ENCODE measurements at places on chromosomes 7 and 10.

DNA sequence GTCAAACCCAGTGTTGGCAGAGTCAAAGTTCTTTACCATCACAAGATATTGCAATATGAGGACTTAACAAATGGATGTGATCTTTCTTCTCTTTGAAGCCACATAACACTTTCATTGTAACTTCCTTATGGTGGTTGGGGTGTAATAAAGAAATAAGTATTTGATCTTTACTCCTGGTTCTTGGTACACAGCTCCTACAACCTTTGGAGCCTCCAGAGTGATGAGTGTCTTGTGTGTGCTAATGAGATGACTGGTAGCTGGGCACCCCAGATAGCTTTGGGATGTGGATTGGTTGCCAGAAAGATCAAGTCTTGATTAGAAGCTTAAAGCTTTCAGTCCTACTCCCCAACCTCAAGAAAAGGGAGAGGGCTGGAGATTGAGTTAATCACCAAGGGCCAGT, 31.1 kb upstream of the YAE1 start:
- peak; percentile 48 for DNase-seq

DNA sequence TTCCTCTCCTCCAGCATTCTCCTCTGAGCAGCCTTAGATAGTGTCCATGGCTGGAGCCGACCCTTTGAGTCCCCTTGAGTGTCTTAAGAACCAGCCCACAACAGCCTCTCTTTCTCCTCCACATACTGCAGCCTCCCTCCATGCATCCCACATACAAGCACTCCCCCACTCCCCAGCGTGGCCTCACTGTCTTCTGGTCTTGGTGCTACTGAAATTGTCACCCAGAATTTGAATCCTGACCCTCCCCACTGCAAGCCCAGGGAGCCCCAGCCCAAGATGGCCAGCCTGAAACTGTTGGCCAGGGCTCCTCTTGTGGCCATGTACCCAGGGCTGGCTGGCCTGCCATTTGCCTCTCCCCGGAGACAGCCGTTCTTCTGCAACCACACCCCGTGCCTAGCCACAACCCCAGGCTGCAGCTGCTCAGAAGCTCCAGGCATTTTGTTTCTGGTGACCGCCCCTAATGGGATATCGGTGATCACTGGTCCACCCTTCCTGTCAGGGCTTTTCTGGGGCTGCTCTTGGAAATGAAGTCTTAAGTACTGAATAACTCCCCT, 18.8 kb upstream of the SH2D4B start:
- no peak for DNase-seq

DNA sequence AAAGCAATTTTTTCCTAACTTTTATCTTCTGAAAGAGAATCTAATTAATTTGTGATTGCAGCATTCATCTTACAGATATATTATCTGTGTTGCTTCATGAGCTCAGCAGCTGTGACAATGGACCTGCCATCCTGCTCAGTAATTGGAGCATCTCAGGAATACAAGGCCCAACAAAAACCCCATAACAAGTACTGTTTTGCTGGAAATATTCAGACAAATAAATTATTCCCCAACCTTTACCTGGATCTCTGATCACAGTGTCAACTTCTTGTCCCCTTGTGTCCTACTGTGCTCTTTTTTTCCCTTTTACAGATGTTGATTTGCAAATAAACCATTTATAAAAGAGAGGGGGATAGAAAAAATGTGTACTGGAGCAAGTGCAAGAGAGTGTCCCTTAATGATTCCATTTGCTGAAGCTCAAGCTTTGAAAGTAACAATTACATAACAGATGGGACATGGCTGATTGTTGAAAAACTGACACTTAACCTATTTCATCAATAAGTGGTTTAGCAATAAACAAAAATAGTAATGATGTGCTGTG, 1063.4 kb upstream of the GHITM start:
- DNase-seq: no peak

DNA sequence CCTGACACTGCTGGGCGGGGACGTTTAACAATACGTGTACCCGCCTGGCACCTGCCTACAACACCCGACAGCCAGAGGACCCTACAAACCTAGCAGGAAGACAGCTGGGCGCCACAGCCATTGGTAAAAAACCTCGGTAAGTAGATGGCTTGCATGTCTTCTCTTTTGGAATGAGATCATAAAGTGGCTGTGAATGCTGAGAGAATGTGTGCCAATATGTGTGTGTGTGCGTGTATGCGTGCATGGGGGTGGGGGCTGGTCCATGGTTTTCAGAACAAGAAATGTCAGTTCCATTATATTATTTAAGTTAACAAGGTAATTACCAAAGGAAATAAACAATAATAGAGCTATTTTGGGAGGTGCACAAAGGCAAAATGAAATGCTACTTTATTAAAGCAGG, 39.2 kb downstream of the PAPOLB start:
- no peak for DNase-seq

DNA sequence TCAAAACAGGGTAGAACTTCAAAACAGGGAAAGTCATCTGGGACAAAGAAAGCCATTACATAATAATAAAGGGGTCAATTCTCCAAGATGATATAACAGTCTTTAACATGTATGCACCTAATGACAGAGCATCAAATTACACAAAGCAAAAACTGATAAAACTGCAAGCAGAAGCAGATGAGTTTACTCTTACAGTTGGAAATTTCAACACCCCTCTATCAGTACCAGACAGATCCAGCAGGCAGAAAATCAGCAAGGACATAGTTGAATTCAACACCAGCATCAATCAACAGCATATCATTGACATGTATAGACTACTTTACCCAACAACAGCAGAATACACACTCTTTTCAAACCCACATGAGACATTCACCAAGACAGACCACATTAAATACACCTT, 233.0 kb upstream of the NEBL start:
- DNase-seq: no peak

- peak; percentile 51 for DNase-seq
These were observed 9.9 kb downstream of the TWIST1 start for GRCh38 chr7:19107356-19108146.

- DNase-seq: no peak
These were observed 36.8 kb downstream of the CLRN3 start for GRCh38 chr10:127855976-127856375.

GRCh38 chr10:98852686-98853085, 383.0 kb downstream of the HPSE2 start:
- no peak for DNase-seq

GRCh38 chr7:73706126-73707044, 13.1 kb downstream of the STX1A start:
- DNase-seq: no peak

GRCh38 chr10:96266118-96266770, 5.1 kb downstream of the BLNK start:
- DNase-seq: no peak

DNA sequence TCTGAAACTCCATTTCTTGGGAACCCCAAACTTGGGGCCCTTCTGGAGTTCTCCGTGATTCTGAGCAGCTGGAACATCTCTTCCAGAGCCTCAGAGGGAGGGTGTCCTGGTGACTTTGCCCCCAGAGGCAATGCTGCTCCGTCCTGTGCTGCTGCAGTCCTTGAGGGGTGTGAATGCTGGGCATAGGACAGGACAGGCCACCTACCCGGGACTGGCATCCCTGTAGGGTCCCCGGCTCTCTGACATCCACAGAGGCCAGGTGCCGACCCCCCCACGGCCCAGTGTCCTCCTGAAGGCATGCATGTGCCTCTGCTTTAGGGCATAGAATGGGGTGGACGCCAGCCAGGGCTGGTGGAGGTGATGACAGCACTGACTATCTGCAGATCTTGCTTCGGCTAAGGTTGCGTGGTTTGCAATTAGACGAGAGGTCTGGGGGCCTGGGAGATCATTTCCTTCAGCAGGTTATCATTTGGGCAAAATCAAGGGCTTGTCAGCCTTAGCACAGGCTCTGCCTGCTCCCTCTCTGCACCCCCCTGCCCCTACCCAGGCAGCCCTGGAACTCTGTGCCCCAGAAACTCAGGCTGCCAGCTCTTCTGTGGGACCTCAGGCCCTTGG, 136.9 kb upstream of the GPR26 start:
- DNase-seq: no peak

DNA sequence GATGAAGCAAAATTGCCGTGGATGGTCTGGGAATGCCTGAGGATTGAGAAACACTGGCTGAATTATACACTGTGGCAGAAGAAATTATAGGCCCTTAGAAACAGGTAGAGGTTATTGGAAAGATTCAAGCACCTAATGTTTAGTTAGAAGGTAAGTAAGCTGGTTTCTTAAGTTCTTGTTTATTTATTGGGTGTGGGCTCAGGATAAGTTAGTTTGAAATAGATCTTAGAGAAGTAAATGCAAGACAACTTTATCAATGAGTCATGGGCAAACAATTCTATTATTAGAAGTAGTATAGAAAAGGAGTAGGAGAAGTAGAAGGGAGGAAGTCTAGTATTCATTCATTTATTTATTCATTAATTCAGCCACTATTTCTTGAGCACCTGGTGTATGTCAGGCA, 96.5 kb downstream of the KAT6B start:
- DNase-seq: no peak

GRCh38 chr7:13563680-13564079, 425.8 kb downstream of the ETV1 start:
- DNase-seq: no peak

DNA sequence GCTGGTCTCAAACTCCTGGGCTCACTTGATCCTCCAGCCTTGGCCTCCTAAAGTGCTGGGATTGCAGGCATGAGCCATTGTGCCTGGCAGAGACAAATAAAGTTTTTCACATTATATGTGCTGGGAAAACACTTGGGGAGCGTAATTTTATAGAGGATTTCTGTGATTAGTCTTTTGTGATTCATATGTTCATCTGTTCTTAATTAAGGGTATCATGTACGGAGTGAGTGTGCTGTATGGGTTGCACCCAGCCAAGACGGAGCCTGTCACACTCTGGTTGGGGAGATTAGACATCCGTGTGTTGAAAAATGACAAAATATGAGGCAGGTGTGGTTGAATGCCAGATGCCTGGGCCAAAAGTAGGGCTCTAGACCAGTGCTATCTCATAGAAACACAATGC, 10.3 kb downstream of the ADRB1 start:
- DNase-seq: no peak

GRCh38 chr7:95317546-95317945, 6.8 kb downstream of the PON1 start:
- DNase-seq: no peak

DNA sequence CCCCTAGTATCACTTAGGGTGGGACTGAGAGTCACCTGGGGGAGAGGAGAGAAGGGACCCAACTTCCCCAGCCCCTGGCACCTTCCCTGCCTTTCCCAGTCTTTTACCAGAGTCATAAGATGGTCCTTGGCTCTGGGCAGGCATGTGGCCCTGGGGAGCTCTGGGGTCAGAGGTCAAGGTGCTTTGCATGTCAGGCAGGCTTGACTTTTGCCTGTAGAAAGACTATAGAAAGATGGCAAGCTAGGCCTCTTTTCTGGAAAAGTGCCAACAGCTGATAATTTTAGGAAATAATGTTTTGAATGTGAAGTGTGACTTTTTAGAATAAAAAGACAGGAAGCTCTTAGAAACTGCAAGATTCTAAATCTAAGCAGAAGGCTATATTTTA, 67.5 kb downstream of the MKI67 start:
- DNase-seq: no peak

- no peak for DNase-seq
These were observed 179.4 kb downstream of the ELFN1 start for GRCh38 chr7:1849351-1850041.

DNA sequence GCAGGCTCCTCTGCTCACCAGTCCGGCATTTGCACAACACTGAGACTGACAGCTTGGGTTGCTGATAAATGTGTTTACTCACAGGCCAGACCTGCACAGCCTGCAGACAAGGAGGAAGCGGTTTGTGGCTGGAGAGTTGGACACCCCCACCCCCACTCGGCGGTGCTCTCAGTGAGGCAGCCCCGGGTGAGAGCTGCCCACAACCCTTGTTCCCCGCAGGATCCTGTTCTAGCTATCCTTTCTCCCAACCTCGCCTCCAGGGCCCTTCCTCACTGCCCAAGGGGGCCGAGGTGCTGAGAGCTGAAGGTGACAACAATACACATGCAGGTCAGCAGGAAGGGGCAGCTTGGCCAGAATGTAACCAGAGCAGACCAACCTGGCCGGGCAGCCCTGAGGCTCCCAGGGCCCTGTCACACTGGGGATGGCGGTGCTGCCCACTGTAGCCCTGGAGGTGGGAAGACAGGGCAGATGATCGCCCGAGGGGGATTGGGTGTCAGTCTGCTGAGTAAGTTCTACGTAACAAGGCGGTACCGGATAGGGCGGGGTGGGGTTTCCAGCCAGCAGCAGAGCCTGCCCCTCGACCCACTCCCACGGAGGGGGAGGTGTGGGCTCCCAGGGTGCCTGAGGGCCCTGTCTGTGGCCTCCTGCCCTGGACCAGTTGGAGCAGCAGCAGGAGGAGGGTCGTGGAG, 2.1 kb upstream of the ADAM8 start:
- peak; percentile 83 for DNase-seq

- no peak for DNase-seq
These were observed 89.5 kb downstream of the KCNMA1 start for GRCh38 chr10:77548157-77548556.

- no peak for DNase-seq
These were observed 74.2 kb upstream of the LAMB4 start for GRCh38 chr7:108204281-108204796.

Measured in hepatocyte (in vitro differentiated cells).